ENCODE measurements at places on chromosomes 13 and 19. TPM values are rescaled to one million over a fixed set of nuclear protein-coding genes. Genes with fewer than 3 reads are reported as not detected.
A peak's percentile ranks its signal among the peaks of the same experiment; 100 is the strongest.

- DNase-seq: no peak
- no peak overlapping the region for H3K4me3 ChIP-seq
- H3K27me3 ChIP-seq: no peaks in the 10 kb centered on the region
- H3K36me3 ChIP-seq: peaks cover 27% of the 10 kb centered on the region
- no peak overlapping the region for H3K27ac ChIP-seq
Measured at GRCh38 chr13:24892829-24893228, 128.9 kb downstream of the RNF17 start.

DNA sequence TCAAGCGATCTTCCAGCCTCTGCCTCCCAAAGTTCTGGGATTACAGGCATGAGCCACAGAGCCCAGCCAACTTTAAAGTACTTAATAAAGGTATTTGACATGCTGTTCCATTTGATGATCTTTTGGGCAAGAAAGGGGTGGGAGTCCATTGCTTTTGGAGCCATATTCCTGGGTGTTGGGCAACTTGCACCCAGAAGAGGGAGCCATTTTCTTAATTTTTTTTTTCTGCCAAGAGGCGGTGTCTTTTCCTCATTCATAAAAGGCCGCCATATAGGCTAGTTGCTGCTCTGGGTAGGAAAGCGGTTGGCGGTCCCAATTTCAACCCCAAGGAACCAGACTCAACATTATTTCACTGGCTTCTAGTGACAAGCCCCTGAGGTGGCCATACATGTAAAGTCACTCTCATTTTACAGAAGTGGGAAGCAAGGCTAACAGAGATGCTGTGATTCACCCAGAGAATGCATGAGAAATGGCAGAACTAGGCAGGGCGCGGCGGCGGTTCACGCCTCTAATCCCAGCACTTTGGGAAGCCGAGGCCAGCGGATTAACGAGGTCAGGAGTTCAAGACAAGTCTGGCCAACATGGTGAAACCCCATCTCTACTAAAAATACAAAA lies 139.6 kb downstream of the CACNA1A start:
- no peaks in the 10 kb centered on the region for H3K27me3 ChIP-seq
- no peaks in the 10 kb centered on the region for H3K36me3 ChIP-seq
- no peaks in the 10 kb centered on the region for H3K4me1 ChIP-seq

GRCh38 chr19:38815059-38816001 lies 2.6 kb upstream of the LGALS4 start:
- no peaks in the 10 kb centered on the region for H3K4me1 ChIP-seq
- H3K36me3 ChIP-seq: peaks cover 16% of the 10 kb centered on the region
- DNase-seq: no peak
- no peaks in the 10 kb centered on the region for H3K27me3 ChIP-seq
- H3K27ac ChIP-seq: no peak overlapping the region

GRCh38 chr13:111066544-111066943 lies 48.6 kb upstream of the ARHGEF7 start:
- peaks cover 62% of the 10 kb centered on the region for H3K27me3 ChIP-seq
- H3K27ac ChIP-seq: no peak overlapping the region
- DNase-seq: no peak
- peak overlapping the region; percentile 63 for H3K4me3 ChIP-seq

DNA sequence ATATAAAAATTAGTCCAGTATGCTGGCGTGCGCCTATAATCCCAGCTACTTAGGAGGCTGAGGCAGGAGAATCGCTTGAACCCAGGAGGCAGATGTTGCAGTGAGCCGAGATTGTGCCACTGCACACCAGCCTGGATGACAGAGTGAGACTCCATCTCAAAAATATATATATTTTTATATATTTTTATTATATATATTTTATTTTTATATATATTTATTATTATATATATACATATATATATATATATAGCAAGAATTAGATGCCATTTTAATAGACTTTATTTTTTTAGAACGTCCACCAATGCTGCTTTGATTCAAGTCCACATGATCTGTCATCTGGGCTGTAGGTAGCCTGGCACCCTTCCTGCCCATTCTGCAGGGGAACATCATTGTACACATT lies 3.5 kb upstream of the OR7D2 start:
- H3K27ac ChIP-seq: no peak overlapping the region
- peaks cover 21% of the 10 kb centered on the region for H3K36me3 ChIP-seq

DNA sequence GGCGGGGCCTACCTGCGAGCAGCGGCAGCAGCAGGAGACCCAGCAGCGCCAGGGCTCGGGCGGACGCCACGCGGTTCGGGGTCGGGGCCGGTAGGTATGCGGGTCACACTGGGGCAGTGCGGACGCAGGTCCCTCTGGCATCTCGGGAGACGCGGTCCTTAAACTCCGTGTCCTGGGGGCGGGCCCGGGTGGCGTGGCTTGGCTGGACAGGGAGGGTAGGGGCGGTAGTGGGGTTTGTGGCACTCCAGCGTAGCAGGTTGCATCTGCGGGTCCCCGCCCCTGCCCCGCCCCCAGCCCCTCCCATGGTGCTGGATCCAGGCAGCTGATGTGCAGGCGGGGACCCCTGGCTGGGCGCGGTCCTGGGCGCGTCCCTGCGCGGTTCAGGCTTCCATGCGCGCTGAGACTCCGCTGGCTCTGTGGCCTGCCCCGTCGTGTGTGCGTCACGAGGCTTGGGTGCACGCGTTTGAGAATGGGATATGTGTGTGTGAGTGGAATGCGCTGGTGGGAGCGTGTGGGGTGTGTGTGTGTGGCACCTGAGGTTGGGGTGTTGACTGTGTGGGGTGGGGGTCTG lies 96.1 kb downstream of the WTIP start:
- no peak overlapping the region for H3K4me3 ChIP-seq
- H3K4me1 ChIP-seq: no peaks in the 10 kb centered on the region
- no peak overlapping the region for H3K27ac ChIP-seq
- H3K27me3 ChIP-seq: no peaks in the 10 kb centered on the region

DNA sequence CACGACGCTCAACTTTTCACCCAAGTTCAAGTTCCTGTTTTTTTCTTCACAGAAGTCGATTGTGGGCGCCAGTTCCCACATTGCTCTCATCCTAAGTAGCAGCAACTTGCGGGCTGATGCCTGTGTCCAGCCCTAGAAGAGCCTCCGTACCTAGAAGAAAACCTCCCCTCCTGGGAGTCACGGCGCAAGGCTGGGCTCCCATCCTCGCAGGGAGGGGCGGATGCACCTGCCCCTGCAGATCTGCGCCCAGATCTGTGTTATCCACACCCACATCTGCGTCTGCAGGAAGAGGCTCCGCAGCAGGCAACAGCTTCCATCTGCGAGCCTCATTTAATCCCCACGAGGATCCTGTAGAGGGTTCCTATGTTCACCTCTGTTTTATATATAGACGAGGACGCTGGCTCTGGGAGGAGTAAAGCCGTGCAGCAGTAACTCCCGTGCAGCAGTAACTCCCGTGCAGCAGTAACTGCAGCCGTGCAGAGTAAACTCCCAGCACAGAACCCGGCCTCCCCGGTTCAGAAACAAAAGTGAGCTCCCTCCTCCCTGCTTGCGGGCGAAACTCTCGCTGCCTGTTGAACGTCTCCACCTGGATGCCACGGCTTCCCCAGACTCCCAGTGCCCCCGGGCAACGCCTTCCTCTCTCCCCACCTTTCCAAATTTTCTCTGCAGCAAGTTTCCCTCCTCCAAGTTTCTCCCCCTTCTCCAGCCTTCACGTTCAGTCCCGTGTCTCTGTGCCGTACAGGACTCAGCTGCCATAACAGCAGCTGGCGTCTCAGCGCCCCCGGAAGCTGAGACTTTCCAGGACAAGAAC lies 23.5 kb upstream of the LAIR1 start:
- peak overlapping the region; percentile 62 for H3K27ac ChIP-seq
- H3K4me3 ChIP-seq: peak overlapping the region; percentile 87
- H3K36me3 ChIP-seq: peaks cover 2% of the 10 kb centered on the region
- DNase-seq: peak; percentile 85

DNA sequence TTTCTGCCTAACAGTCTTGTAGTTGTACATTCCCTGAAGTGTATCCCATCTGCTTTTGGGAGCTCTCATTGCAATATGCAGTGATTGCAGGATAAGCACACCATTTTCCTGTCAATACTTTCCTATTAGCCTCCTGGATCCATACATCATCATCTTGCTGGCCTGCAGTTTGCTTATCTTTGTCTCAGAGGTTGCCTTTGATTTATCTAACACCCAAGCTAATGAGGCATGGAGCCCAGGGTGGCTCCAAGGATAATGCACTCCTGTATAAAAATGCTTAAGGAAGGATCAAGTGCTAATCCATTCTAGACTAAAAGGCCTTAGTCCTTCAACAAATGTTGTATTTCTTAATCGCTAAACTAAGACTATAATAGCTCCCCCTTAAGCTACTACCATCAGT lies 161.6 kb upstream of the OBI1 start:
- no peaks in the 10 kb centered on the region for H3K36me3 ChIP-seq
- no peak for DNase-seq
- no peak overlapping the region for H3K4me3 ChIP-seq
- no peaks in the 10 kb centered on the region for H3K4me1 ChIP-seq

GRCh38 chr19:46271481-46272197 lies 25.2 kb upstream of the HIF3A start:
- H3K4me3 ChIP-seq: no peak overlapping the region
- no peak for DNase-seq
- peaks cover 7% of the 10 kb centered on the region for H3K4me1 ChIP-seq
- H3K36me3 ChIP-seq: no peaks in the 10 kb centered on the region
- no peak overlapping the region for H3K27ac ChIP-seq
- peaks cover 50% of the 10 kb centered on the region for H3K27me3 ChIP-seq

DNA sequence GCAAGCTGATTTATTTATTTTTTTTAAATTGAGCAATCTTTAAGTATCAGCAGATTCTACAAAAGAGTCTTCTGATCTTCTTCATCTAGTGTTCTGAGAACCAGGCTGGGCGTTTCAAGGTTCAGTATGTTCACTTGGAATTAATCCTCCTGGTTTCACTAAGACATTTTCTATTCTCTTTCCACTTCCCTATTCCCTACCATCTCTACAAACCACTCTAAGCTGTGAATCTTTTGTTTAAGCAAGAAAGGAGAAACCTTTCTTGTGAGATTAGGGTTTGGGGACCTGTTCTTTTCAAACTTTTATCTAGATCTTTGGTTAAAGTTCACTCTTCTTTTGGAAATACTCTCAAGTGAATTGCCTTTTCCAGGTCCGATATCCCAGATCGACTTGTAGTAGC lies 59.3 kb downstream of the URI1 start:
- H3K27me3 ChIP-seq: no peaks in the 10 kb centered on the region
- H3K4me3 ChIP-seq: no peak overlapping the region
- peaks cover 71% of the 10 kb centered on the region for H3K36me3 ChIP-seq
- no peak overlapping the region for H3K27ac ChIP-seq
- peaks cover 44% of the 10 kb centered on the region for H3K4me1 ChIP-seq

DNA sequence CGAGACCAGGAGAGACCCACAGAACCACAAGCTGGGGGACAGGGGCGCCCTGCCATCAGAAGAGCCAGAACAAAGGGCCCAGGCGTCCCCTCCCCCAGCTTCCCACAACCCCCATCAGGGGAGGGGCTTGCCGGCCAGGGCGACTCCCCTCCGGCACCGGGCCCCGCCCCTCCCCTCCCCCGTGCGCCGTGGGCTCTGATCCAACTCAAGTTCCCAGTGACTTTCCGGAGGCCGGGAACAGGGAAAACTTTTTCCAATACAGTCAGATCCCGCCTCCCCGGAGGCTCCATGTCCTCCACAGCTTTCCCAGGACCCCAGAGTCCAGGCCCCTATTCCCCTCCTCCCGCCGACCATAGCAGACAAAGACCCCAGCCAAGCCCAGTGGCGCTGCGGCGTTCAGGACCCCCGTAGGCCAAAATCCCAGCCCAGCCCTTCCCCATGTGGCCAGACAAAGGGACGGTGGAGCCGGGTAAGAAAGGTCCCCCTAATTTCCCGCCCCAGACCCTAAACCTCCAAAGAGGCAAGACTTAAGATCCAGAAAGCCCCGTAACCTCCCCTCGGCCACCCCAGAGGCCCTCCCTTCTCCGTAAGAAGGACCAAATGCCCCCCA lies 673 bp downstream of the TEAD2 start:
- peak overlapping the region; percentile 19 for H3K4me3 ChIP-seq
- peaks cover 39% of the 10 kb centered on the region for H3K27me3 ChIP-seq
- peaks cover 11% of the 10 kb centered on the region for H3K4me1 ChIP-seq
- H3K36me3 ChIP-seq: no peaks in the 10 kb centered on the region

- H3K27ac ChIP-seq: no peak overlapping the region
- no peaks in the 10 kb centered on the region for H3K4me1 ChIP-seq
- no peaks in the 10 kb centered on the region for H3K27me3 ChIP-seq
- no peaks in the 10 kb centered on the region for H3K36me3 ChIP-seq
Measured at GRCh38 chr13:107020393-107020792, 452.5 kb upstream of the ARGLU1 start.

Gene SYNGR4
- 0.33 TPM for total RNA-seq
